Skin of body (tissue), 3 donors: ENCODE measurements at places on chromosomes 2 and 18.

DNA sequence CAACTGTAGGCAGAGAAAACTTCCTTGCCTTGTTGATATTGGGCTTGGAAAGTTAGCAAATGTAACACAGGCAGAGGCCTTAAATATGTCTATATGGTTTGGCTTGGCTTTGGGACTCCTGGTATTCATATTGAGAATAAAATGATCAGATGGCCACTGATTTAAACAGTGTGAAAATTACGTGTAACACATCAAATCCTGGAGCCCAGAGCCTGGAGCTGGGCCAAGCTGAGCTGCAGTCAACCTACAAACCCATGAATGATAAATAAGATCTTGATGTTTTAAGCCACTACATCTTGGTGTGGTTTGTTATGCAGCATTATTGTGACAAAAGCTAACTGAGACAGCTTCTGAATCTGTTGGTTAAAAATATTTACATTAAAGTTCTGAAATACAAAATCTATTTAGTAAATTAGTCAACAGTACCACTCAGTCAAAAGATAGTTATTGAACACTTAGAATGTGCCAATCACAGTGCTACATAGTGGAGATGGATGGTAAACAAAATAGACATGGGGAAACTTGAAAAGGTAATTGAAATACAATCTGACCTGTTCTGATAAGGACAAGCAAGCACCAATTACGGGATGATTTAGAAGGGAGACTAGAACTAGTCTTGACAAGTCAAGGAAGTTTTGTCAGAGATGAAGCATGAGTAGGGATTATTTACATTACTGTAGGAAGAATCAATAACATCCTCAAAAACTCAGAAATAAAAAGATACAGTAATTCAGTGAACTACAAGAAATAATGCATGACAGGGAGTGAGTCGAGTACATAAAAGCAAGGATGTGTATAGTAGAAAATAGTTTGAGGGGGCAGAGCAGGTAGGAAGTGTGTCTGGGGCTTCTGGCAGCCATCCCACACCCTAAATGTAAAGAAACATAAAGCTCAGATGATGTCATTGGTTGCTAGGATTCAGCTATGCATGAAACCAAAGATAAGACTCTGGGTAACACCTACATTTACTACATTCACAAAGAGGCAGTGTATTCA lies 157.7 kb downstream of the HNMT start:
- no peak for DNase-seq

DNA sequence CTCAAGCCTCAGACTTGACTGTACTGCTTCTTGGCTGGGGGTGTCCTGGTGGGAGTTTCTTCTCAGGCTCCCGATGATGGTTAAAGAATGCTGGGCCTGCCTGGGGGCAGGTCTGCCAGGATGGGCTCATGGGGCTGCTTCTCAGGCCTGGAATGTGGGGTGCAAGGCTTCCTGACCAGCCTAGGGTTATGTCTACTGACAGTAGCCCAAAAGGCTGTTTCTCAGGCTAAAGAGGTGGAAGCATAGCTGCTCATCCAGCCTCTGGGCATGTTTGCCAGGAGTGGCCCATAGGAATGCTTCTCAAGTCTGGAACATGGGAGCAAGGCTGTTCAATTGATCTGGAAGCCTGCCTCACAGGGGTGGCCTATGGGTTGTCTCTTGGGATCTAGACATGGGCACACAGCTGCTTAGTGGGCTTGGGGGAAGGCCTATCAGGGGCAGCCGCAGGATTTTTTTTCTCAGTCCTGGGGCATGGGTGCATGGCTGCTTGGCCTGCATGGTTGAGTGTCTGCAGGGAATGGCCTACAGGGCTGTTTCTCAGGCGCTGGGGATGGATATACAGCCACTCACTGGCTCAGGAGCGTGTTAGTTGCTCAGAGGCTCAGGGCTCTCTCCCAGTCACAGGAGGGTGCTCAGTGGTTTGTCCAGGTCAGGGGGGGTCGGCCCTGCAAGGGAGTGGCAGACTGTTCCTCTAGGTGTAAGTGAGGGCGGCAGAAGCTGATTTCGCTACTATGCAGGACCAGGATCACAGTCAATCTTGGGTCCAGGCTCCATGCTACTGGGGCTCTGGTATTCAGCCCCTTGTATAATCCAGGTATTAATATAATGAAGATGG lies 617.3 kb upstream of the REG3G start:
- no peak for DNase-seq

GRCh38 chr2:159635006-159635789 lies 18.9 kb upstream of the BAZ2B start:
- no peak for DNase-seq

DNA sequence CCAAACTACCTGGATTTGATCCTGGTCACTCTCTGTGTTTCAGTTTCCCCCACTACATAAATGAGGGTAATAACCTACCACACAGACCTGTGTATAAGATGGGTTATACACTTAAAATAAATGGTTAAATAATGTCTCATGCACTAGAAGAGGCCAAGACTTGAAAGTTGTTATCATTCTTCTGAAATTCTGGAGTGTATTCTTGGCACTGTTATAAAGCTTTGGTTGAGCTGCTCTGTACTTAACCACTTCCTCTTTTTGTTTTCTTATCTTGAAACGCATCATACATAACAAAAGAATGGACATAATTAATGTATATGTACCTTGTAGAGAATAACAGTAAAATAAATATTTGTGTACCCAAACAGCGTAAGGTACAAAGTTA lies 281.0 kb downstream of the AFF3 start:
- no peak for DNase-seq

- DNase-seq: no peak
These were observed 1.5 kb downstream of the DSEL start for GRCh38 chr18:67514901-67515540.

DNA sequence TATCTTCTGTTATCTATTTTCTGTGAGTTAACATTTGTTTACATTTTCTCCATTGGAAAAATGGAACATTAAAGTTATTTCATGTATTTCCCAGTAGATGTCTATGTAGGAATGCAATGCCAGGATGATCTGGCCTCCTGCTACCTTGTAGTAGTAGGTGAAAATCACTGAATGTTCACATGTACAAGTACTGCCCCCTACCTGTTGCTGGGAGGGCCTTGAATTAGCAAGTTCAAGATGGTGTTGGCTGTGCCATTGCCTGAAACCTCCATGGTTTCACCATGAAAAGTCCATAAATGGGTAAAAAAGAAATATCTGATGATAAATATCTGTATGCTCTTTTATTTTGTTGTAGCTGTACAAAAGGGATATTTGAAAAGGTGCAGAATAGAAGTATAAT lies 30.7 kb downstream of the XRCC5 start:
- no peak for DNase-seq
